ENCODE measurements at places on chromosomes 5 and 9.

DNA sequence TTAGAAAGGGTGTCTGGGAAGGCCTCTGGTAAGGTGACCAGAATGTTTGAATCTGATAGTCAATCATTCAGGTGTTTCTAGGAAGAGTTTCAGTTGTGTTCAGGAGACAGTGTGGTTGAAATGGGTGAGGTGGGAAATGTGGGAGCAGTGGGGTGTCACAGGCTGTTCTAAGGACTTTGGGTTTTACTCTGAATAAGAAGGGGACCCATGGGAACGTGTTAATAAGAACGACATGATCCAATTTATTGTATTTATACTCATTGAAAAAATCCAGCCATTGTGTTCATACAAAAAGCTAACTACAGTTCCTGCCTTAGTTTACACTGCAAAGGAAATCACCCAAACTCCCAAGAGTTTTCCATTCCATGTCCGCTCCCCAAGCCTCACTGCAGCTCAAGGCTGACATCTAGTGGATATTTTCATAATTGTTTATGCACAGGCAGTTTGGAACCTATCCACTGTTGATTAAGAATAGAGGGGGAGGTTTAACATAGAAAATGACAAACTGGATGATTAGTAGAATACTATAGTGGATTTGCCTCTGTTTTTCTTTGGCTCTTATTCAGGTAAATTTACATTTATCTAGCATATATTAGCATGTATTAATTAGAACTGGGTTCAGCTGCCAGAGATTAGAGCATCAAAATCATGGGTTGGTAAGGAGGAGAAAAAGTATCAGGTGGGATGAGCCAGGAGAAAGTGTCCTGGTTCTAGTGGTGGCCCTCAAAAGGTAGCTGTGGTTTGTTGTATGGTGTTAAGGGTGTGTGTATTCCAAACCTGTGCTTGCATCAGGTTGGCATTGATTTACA is 17.7 kb downstream of the CAVIN4 start:
- no peak for DNase-seq

GRCh38 chr5:53360811-53361210 is 119.6 kb upstream of the FST start:
- DNase-seq: no peak

DNA sequence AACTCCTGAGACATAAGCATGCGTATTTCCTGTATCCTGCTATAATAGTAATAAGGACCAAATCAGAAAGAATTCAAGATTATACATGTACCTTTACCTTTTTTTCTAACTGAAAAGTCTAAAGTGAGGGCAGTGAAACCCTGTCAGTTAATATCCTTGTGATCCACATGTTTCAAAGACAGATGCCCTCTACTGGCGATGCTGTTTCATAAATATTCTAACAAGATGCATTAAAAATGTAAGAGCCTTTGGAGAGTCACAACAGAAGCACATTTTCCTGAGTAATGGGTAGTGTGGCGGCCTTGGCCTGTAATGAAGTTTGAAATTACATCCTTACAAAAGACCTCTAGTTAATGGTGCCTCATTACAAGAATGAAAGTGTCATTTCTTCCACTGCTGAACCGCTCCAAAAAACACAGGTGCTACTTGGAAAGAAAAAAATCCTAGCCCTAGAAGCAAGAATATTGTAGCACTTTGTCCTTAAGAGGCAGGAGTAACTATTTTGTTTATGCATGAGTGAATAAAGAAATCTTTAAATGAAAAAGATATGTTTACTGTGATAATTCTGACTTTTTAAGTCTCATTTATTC is 232.6 kb downstream of the EPB41L4A start:
- no peak for DNase-seq

DNA sequence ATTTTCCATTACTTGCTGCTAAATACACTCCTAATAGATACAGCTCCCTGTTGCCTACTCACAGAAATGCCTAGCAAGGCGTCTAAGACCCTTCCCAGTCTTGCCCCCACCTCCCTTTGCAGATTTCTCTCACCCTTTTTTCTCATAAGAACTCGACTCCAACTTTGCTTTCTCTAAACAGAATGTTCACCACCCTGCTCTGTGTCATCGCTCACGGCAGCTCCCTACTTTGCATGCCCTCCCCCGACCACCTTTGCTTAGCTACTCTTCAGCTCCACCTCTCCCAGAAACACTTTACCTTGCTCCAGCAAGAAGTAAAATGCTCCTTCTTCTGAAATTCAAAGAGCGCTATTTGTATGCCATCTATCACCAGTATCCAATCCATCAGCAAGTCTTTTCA is 15.2 kb upstream of the PPP1R2B start:
- no peak for DNase-seq

GRCh38 chr5:181088289-181088688 is 42.7 kb downstream of the OR2V1 start:
- DNase-seq: no peak

DNA sequence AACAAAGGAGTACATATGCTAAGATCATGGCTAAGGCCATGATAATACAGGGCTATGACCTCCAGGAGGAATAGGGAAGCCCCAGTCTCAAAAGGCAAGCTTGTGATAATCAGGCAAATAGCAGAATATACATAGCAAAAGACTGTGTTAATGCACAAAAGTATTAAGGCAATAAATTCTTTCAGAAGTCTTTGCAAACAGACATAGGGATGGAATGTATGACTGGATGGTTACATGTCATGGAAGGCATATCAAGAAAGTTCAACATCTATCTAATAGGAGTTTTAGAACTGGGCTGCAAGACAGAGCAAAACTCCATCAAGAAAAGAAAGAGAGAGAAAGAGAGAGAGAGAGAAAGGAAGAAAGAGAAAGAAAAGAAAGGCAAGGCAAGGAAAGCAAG is 264.5 kb upstream of the CDH6 start:
- no peak for DNase-seq

GRCh38 chr5:45507178-45507577 is 189.0 kb downstream of the HCN1 start:
- DNase-seq: no peak

DNA sequence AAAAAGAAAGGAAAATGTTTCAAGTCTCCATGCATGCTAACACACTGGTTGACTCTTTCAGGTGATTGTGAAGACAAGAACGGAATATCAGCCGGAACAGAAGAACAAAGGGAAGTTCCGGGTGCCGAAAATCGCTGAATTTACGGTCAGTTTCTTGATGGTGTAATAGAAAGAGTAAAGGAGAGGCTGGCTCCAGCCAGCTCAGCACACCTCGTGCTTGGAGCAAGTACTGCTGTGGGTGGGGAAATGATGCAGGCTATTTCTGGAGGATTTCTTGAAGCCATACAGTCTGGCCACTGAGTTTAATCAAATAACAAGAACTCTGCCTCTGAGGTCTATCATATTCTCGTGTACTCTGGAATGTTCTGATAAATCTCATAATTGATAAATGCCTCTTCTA is 18.7 kb downstream of the NSG2 start:
- no peak for DNase-seq

- no peak for DNase-seq
These were observed 41.7 kb upstream of the BARX1 start for GRCh38 chr9:93996863-93997262.

- no peak for DNase-seq
These were observed 154.0 kb upstream of the ADAMTSL1 start for GRCh38 chr9:18319918-18320445.

GRCh38 chr5:74173665-74174064 is 466.9 kb downstream of the ENC1 start:
- DNase-seq: no peak

- no peak for DNase-seq
These were observed 236.8 kb downstream of the SLIT3 start for GRCh38 chr5:169064093-169064492.

GRCh38 chr5:114830114-114830513 is 339.6 kb downstream of the TRIM36 start:
- DNase-seq: no peak

DNA sequence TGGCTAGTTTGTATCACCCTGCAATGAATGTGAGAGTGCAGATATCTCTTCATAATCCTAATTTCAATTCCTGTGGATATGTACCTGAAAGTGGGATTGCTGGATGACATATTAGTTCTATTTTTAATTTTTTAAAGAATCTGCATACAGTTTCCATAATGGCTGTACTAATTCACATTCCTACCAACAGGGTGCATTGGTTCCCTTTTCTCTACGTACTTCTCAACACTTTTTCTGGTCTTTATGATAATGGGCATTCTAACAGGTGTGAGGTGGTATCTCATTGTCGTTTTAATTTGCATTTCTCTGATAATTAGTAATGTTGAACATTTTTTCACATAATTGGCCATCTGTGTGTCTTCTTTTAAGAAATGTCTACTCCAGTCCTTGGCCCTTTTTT is 927.5 kb downstream of the DTWD2 start:
- no peak for DNase-seq

DNA sequence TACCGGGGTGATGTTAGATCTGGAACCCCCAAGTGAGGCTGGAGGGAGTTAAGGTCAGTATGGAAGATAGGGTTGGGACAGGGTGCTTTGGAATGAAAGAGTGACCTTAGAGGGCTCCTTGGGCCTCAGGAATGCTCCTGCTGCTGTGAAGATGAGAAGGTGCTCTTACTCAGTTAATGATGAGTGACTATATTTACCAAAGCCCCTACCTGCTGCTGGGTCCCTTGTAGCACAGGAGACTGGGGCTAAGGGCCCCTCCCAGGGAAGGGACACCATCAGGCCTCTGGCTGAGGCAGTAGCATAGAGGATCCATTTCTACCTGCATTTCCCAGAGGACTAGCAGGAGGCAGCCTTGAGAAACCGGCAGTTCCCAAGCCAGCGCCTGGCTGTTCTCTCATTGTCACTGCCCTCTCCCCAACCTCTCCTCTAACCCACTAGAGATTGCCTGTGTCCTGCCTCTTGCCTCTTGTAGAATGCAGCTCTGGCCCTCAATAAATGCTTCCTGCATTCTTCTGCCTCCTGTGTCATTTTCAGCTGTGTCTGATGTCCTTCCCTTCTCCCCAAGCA is 2.3 kb upstream of the MYOZ3 start:
- no peak for DNase-seq
